ENCODE measurements at places on chromosomes 3 and 15.

DNA sequence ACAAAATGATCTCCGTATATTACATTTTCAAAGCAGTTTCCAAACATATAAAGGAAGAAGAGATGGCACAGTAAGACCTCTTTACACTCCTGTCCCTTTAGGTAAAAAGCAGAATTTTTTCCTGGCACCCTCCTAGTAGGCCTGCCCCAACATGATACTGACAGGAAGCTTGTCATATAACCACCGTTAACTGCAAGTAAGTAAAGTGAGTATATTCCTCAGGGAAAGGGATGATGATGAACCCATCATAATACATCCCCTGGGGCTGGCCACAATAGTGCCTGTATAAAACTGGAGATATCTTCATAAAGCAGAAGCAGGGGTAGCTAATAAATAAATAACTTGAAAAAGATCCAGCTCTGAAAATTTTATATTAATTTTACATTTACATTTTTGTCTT is 893.0 kb downstream of the DIPK2A start:
- no peak for DNase-seq

DNA sequence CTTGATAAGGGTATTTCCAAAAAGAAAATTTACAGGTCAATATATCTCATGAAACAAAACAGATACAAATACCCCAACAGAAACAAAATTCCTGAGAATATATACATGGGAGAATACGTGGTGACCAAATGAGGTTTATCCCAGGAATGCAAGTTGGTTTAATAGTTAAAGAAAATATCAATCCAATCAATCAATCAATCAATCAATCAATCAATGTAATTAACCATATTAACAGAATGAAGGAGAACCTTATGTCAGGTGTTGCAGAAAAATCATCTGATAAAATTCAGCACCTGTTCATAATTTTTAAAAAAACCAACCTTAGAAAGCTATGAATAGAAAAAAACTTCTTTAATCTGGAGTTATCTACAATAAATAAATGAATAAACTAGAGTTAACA is 35.9 kb downstream of the ITGA11 start:
- no peak for DNase-seq

DNA sequence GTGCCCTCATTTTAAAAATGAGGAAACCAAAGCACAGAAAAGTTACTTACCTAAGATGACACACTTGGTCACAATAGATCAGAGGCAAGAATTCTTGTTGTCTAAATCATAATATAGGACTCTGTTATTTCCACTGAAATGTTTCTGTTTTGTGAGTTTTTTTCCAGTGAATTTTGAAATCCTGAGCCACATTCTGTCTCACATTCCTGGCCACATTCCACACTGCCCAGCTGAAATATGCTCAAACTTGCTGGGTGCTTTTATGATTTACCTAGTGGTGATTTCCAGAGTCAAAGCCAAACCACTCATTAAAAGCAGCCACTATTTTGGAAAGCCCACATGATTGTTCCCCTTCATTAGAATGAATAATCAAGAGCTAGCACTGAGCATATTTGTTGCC is 82.3 kb upstream of the NPHP3 start:
- DNase-seq = peak; percentile 9

DNA sequence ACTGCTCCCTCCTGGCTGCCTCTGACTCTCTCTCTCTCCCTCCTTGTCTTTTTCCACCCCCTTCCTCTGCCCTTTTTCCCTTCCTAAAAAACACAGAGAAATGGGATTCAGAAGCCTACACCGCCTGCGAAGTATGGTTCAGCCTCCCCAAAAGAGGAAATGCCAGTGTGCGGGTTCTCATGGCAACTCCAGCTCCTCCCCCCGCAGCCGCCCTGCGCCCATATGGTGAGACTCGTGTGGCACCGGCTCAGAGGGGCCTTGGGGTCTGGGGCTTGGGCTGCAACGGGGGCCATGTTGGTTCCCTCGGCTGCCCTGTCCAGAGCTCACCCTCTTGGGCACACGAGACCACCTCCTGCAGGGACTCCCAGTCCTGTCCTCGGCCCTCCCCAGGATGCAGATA is 23.6 kb upstream of the LINGO1 start:
- no peak for DNase-seq

- DNase-seq = no peak
Measured at GRCh38 chr15:57789225-57789624, 82.7 kb downstream of the POLR2M start.

GRCh38 chr15:101444015-101444414 is 45.5 kb downstream of the PCSK6 start:
- no peak for DNase-seq

- no peak for DNase-seq
Measured at GRCh38 chr3:4972652-4973643, 6.3 kb upstream of the BHLHE40 start.

- DNase-seq = no peak
Measured at GRCh38 chr15:68887120-68887519, 43.2 kb upstream of the SPESP1 start.

GRCh38 chr3:164779816-164780215 is 298.5 kb downstream of the SI start:
- no peak for DNase-seq

DNA sequence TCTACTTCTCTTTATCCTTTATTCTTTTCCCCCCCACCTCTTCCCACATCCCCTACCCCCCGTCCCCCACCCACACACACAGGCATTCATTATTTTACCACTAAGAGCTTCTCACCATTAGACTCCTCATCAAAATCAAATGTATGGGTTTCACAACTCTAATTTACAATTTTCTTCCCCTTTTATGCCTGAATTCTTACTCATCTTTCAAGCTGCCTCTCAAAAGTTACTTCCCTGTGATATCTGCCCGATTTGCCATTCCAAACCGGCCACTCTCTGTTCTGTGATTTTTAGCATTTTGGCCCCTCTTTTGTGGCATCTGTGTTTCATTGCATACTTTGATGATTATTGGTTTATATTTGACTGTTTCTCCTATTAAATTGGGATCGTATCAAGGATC is 42.2 kb downstream of the SLC9A9 start:
- DNase-seq = no peak

GRCh38 chr3:42680271-42680670 is 5.1 kb upstream of the KLHL40 start:
- no peak for DNase-seq

DNA sequence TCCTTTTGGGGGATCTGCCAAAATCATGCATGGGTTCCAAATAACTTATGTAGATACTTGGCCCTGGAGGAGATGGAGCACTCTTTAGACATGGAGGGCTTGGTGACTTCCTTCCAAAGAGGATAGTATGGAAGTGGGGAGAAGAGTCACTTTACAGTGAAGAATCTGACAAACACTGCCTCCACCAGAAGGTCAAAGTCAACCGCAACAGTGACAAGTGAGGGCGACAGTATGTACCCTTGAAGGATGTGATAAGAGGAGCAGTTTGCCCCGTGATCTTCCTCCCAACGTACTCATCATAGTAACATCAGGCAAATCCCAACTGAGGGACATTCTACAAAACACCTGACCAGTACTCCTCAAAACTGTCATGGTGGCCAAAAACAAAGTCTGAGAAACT is 62.0 kb downstream of the LMCD1 start:
- no peak for DNase-seq

DNA sequence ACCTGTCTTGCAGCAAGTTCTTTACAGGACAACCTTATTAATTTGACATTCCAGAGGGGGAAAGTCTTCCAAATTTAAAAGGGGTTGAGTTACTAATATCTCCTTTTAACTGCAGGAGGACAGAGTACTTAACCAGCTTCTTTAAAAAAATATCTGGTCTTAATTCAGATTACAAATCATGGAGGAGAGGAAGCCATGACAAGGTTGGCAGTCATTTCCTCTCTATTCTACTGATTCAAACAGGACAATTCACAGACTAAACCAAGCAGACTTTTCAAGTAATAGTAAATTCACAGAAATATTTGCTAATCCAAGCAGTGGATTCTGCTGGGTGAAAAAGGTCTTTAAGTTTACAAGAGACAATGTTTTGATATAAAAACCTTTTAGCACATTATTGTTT is 185.3 kb downstream of the CFAP20DC start:
- DNase-seq = no peak

- DNase-seq = no peak
Measured at GRCh38 chr3:20403986-20404740, 218.2 kb upstream of the SGO1 start.

DNA sequence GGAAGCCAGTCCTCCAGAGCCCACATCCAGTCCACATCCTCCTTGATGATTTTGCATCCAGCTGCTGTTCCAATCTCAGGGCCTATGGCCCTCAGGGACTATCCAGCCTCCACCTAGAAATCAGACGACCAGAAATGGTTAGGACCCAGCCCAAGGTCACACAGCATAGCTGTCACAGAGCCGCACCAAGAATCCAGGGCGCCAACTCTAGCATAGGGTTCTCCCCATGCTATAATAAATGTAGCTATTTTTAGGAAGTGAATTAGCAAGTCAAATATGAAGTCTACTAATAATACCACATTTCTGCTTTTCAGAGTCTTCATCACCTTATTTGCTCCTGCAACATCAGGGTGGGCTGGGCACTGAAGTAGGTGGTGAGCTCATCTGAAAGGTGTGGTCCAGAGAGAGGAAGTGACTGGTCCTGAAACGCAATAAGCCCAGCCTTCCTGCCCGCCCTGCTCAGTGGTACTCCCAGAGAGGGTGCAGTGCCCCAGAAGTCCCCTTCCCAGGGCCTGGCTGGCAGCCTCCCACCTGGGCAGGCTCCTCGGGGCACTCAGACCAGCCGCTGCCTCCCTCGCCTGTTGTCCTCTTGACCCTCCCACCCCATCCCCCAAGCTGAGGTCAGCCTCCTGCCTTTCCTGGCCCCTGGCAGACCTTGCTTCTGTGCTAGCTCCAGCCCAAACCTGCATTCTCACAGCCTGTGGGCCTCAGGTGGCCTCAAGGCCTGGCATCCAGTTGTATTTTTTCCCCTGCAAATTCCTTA is 17.6 kb upstream of the CYP11A1 start:
- DNase-seq = no peak

- no peak for DNase-seq
Measured at GRCh38 chr15:69587723-69588426, 135.3 kb downstream of the RPLP1 start.

- peak; percentile 40 for DNase-seq
Measured at GRCh38 chr3:115146418-115147328, at the start of gene ZBTB20. Gene ZBTB20 (minus strand): TSS chr3:115147288.

- DNase-seq = no peak
Measured at GRCh38 chr3:13112521-13113345, 39.5 kb upstream of the IQSEC1 start.

GRCh38 chr15:63059573-63060216 is 17.1 kb downstream of the TPM1 start:
- DNase-seq = no peak

GRCh38 chr3:163384383-163384782 is 1693.9 kb downstream of the SI start:
- DNase-seq = no peak

- no peak for DNase-seq
Measured at GRCh38 chr15:40525855-40526254, 39.0 kb downstream of the CCDC32 start.

- DNase-seq = no peak
Measured at GRCh38 chr3:109050591-109051167, 67.3 kb downstream of the MORC1 start.

GRCh38 chr15:58114812-58115211 is 23.4 kb upstream of the AQP9 start:
- DNase-seq = no peak

DNA sequence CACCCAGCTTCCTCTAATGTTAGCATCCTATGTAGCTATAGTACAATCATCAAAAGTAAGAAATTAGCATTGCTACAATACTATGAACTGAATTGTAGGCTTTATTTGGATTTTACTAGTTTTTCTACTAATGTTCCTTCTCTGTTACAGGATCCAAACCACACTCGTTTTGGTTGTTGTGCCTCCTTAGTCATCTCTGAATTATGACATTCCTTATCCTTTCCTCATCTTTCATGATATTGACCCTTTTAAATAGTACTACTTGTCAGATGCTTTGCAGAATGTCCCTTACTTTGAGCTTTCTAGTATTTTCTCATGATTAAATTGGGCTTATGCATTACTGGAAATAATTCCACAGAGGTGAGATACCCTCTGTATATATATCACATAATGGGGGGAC is 265.4 kb downstream of the VPS13C start:
- peak; percentile 2 for DNase-seq

DNA sequence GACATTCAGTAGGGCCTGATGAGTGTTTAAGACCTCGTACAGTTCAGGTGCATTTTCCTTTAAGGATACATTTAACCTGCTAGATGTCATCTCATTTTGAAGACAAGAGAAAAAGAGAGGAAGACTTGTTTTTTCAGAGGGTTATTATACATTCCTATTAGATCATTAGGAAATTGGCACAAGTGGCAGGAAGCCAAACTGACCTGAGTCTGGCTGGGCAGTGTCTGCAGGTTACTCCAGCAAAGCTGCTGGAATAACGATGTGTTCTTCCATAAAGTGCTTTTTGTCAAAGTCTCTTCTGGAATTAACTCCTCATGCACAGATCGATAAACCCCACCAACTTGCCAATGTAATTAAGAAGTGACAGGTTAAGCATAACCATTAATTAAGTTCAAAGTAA is 396.4 kb upstream of the TPRG1 start:
- no peak for DNase-seq

DNA sequence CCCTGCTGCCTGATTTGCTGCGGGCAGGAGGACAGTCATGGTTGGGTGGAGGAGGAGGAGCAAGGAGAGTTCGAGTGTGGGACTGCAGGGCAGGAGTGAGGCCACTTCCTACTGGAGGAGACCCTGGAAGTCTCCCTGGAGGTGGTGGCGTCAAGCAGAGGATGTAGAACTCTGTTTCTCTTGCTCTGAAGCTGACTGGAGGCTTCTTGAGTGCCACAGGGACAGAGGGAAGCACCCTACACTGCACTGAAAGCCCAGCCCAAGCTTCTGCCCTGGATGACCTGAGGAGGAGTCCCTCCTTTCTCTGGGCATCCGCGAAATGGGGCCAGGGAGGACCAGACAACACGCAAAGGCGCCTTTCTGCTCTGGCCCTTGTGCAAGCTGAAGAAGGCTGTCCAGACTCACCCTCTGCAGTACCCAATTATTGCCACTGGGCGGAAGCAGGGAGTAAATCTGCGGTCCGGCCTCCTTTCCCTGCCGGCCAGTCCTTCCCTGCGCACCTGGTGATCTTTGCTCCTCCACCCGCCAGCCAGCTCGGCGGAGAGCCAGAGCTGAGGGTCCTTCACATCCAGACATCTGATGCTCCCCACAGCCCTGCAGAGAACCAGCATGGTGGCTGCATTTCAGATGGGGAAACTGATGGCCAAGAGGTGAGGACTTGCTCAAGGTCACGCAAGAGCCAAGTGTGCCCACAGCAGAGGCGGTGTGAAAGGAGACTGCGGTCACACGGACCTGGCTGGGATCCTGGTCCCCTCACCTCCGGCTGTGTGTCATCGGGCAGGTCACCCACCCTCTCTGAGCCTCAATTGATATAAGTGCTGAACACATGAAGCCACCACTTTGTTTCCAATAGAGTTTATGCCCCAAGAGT is 207.1 kb downstream of the TBC1D2B start:
- DNase-seq = no peak
